ENCODE measurements at places on chromosomes 1 and 21.

DNA sequence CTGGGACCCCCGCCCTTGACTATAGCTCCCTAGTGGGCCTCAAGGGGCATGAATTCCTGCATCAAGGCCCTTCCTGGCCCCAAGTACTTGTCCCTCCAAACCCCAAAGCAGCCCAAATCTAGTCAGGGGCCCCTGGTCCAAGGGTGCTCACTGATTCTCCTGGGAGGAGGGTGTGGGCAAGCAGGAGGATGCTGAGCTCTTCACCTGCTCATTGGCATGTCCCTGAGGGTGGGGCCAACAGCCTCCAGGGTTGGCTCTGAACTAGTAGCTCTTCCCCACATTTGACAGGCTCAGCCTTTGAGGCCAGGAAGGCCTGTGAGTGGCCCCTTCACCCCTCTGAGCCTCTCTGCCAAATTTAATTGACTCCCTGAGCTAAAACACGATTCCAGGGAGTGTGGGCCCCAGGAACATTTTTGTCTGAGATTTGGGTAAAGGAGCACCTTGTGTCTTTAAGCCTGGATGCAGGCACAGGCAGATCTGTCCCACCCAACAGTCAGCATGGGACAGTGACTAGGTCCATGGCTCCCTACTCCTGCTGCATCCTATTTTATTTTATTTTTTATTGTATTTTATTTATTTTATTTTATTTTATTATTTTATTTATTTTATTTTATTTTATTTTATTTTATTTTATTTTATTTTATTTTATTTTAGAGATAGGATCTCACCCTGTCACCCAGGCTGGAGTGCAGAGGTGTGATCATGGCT, 11.0 kb upstream of the WNT9A start:
- no peak for DNase-seq
- no peaks in the 10 kb centered on the region for H3K4me1 ChIP-seq
- H3K36me3 ChIP-seq, result no peaks in the 10 kb centered on the region
- H3K4me3 ChIP-seq, result no peak overlapping the region
- no peak overlapping the region for H3K27ac ChIP-seq
- peaks cover 25% of the 10 kb centered on the region for H3K27me3 ChIP-seq

DNA sequence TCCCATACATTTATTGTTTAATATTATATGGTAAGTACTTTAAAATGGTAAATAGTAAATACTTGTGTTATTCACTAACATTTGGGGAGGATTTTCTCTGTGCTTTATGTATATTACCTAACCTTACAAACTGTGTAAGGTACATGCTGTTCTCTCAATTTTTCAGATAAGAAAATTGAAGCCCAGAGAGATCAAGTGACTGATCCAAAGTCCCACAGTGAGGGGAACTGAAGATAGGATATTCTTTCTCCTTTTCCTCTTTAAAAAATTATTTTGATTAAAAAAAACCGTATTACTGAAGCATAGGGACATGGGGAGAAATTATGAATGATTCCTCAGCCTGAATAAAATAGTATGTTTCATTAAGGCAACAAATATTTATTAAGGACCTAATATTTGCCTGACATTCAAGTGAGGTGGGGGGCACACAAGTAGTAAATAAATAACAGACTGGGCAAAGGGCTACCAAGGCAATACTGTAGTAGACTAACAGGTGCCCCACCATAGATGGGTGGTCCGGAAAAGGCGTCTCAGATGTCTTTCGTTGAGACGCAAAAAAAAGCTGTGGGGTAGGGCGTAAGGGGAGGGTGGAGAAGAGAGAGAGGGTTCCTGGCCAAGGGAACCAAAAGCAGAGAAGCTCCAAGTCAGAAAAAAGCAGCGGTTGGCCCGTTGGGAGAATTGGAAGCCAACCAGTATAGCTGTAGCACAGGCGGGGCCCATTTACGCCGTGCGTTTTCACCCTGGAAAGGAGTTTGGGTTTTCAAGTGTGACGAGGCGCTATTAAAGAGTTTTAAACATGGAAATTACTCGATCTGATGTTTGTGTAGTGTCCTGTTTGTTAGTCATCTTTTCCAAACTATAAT, 944 bp upstream of the AGO3 start:
- H3K36me3 ChIP-seq, result peaks cover 3% of the 10 kb centered on the region
- peaks cover 32% of the 10 kb centered on the region for H3K4me1 ChIP-seq
- peak overlapping the region; percentile 97 for H3K4me3 ChIP-seq

DNA sequence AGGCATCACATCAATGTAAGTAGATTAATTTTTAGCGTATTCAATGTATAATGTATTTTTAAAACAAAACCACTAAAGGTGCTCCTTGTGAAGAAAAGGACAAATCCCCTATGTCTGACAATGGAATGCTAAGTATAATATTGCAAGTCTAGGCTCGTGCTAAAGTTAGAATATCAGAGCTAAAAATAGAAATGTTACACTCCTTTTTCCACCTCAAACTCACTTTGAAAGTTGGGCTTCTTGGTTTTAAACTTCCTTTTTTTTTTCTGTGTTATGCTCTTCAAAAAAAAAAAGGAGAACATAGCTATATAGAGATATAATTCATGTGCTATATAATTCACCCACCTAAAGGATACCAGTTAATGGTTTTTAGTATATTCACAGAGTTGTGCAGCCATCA, 3.6 kb upstream of the SERBP1 start:
- peaks cover 28% of the 10 kb centered on the region for H3K4me1 ChIP-seq
- H3K4me3 ChIP-seq, result no peak overlapping the region
- H3K27me3 ChIP-seq, result no peaks in the 10 kb centered on the region
- DNase-seq, result no peak

GRCh38 chr1:197141575-197141974, 4.9 kb downstream of the ASPM start:
- H3K4me3 ChIP-seq, result no peak overlapping the region
- H3K4me1 ChIP-seq, result peaks cover 10% of the 10 kb centered on the region
- no peak for DNase-seq
- H3K27ac ChIP-seq, result no peak overlapping the region

GRCh38 chr21:30425826-30426225, at the start of gene KRTAP13-3:
KRTAP13-3 (minus strand) TSS chr21:30425926; CDS start chr21:30425912, 14 bp downstream.
- H3K36me3 ChIP-seq, result no peaks in the 10 kb centered on the region
- DNase-seq, result no peak
- no peaks in the 10 kb centered on the region for H3K4me1 ChIP-seq
- no peak within 1 kb of the TSS for H3K4me3 ChIP-seq

DNA sequence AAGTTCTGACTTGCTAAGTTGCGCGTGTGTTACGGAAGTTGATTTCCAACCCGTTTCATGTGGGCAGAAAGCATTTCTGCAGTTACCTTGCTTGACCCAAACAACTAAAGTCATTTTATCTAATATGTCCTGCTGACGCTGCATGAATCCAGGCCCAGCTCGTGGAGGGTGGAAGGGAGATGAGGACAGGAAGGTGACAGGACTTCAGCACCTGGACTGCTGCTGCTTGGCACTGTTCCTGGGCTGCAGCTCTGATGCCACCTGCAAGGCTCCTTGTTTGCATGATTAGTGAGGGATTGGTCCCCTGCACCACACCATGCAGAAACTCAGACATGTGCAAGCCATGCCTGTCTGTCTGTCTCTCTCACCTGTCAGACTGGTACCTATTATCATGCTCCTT, 198.4 kb downstream of the PRDM2 start:
- no peak overlapping the region for H3K4me3 ChIP-seq
- peaks cover 18% of the 10 kb centered on the region for H3K27me3 ChIP-seq
- no peak overlapping the region for H3K27ac ChIP-seq
- no peaks in the 10 kb centered on the region for H3K36me3 ChIP-seq
- H3K4me1 ChIP-seq, result no peaks in the 10 kb centered on the region

DNA sequence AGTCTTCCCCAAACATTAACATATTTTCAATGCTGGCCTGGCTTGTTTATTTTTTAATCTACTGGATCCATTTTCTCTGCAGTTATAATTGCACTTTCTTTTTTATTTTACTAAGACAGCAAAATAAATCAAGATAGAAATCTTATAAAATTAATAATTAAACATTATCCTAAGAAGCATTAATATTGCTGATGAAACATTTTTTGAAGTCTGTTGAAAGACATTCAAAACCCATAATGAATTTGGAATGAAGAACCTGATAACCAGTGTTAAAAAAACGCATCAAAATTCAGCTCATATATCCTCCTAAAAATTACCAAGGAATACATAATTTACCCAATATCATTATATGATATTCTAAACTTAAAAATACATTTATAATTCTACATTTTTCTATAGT, 675.7 kb upstream of the PRMT6 start:
- DNase-seq, result no peak
- H3K27me3 ChIP-seq, result no peaks in the 10 kb centered on the region
- no peaks in the 10 kb centered on the region for H3K36me3 ChIP-seq
- H3K27ac ChIP-seq, result no peak overlapping the region
- H3K4me3 ChIP-seq, result no peak overlapping the region

GRCh38 chr1:40979241-40980067, at the start of gene CTPS1:
CTPS1 (plus strand) TSS chr1:40979696; CDS start chr1:40983291, 3,595 bp downstream.
- peaks cover 41% of the 10 kb centered on the region for H3K36me3 ChIP-seq
- H3K4me3 ChIP-seq, result peak within 1 kb of the TSS; percentile 91
- peak; percentile 96 for DNase-seq
- H3K4me1 ChIP-seq, result peaks cover 47% of the 10 kb centered on the region
- no peaks in the 10 kb centered on the region for H3K27me3 ChIP-seq

DNA sequence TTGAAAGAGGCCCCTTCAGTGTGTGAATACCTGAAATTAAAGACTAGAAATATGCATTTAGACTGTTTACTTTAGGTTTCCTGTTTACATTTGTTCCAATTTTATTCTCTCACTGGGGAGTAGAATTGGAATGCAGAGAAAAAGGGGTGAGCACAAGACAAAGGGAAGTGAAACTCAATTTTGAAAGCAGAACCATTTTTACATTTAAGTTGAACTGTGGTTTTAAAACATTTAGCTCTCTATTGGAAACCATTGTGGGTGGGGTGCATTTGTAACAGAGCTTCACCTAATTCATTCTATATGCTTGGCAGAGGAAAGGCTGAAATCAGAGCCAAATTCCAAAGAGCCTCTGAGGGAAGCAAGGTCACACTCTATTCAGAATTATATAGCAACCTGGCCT, 235.3 kb upstream of the C1orf105 start:
- no peak overlapping the region for H3K27ac ChIP-seq
- no peaks in the 10 kb centered on the region for H3K27me3 ChIP-seq
- no peak overlapping the region for H3K4me3 ChIP-seq
- H3K4me1 ChIP-seq, result peaks cover 30% of the 10 kb centered on the region
- DNase-seq, result no peak

GRCh38 chr1:115237507-115237906, 100.5 kb downstream of the NGF start:
- H3K4me3 ChIP-seq, result no peak overlapping the region
- H3K27me3 ChIP-seq, result peaks cover 15% of the 10 kb centered on the region
- no peaks in the 10 kb centered on the region for H3K4me1 ChIP-seq
- no peak overlapping the region for H3K27ac ChIP-seq

DNA sequence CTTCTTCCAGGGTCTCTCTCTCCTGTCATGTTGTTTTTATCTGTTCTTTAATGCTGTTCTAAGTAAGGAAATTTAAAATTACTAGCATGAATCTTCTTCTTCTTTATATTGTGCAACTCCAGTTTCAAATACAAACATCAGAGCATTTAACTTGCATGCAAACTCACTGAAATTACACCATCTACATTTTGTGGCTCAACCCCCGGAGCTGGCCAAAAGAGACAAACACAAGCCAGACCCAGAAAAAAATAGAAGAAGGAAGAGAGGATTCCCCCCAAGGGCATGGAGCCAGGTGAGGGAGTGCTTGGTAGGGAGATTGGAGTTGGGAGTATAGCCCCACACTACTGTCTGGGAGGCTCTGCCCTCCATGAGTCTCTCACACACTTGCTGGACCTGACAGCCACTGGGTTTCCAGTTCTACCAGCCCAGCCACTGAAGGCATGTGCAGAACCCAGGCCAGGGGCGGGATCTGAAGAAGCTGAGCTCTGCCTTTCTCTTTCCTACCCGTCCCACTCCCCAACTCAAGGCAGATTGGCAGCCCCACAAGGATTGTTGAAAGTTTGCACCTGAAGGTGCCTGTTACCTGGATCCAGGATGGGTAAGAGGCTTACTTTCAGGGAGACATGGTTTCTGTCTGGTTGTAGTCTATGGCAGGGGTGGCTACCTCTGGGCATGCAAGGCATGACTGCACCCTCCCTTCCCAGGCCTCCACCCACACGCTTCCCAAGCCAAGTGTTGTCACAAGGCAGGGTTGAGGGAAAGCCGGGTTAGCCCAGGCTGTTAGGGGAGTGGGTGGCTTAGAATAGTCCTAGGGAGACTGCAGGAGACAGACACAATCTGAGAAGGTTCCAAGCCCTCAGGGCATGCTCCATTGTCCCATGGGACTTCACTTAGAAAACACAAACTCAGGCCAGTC, 297.2 kb downstream of the TGFB2 start:
- no peaks in the 10 kb centered on the region for H3K36me3 ChIP-seq
- no peak overlapping the region for H3K27ac ChIP-seq
- no peak for DNase-seq
- no peak overlapping the region for H3K4me3 ChIP-seq

- no peaks in the 10 kb centered on the region for H3K27me3 ChIP-seq
- H3K27ac ChIP-seq, result peak overlapping the region; percentile 0
- no peaks in the 10 kb centered on the region for H3K36me3 ChIP-seq
- DNase-seq, result peak; percentile 69
These were observed 26.2 kb downstream of the RHBDL2 start for GRCh38 chr1:38915352-38915948.

- no peak overlapping the region for H3K4me3 ChIP-seq
- DNase-seq, result no peak
- no peak overlapping the region for H3K27ac ChIP-seq
These were observed 50.2 kb downstream of the EEIG2 start for GRCh38 chr1:108610073-108610472.

GRCh38 chr1:3453891-3454810, at the start of gene ARHGEF16:
ARHGEF16 (plus strand) TSS chr1:3454665; CDS start chr1:3463085, 8,420 bp downstream.
- H3K27ac ChIP-seq, result no peak within 1 kb of the TSS
- H3K36me3 ChIP-seq, result no peaks in the 10 kb centered on the region
- DNase-seq, result no peak
- peak within 1 kb of the TSS; percentile 24 for H3K4me3 ChIP-seq

DNA sequence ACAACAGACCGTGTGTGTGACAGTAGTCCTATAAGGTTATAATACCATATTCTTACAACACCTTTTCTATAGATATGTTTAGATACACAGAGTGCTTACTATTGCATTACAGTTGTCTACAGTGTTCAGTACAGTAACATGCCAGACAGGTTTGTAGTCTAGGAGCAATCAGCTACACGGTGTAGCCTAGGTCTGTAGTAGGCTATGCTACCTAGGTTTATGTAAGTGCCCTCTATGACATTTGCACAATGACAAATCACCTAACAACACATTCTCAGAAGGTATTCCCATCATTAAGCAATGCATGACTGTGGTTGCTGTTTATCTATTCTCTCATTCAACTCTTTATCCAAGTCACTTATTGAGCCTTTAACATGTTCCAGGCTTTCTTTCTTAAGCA, 1.8 kb upstream of the WLS start:
- no peaks in the 10 kb centered on the region for H3K36me3 ChIP-seq
- H3K4me3 ChIP-seq, result no peak overlapping the region
- H3K27me3 ChIP-seq, result peaks cover 55% of the 10 kb centered on the region
- DNase-seq, result no peak
- H3K27ac ChIP-seq, result no peak overlapping the region
- H3K4me1 ChIP-seq, result peaks cover 11% of the 10 kb centered on the region

DNA sequence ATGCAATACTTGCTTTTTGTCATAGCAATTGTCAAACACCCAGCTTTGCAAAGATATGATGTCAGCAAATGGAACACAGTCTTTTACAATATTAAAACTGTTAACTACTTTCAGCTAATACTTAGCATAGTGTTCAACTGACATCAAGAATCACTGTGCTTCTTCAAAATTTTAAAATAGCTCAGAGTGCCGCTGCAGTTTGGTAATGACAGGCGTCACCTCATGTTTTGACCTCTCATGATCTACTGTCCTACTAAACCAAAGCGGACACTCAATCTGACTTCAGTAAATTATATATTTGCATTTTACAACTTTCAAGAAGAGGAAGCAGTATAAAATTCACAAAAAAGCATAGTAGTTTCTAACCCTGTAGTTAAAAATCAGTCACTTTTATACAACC, 2.0 kb downstream of the FMO1 start:
- DNase-seq, result no peak
- H3K27ac ChIP-seq, result no peak overlapping the region
- peaks cover 9% of the 10 kb centered on the region for H3K4me1 ChIP-seq

Measured in activated CD8-positive, alpha-beta T cell treated with anti-CD3 and anti-CD28 coated beads for 36 hours (primary cell).